ENCODE measurements at places on chromosomes 1 and 21. TPM values are rescaled to one million over a fixed set of nuclear protein-coding genes. Genes with fewer than 3 reads are reported as not detected.
A peak's percentile ranks its signal among the peaks of the same experiment; 100 is the strongest.

The DSCAM gene
- not detected for total RNA-seq

The RHEX gene
- not detected for total RNA-seq

The PLA2G2C gene
- total RNA-seq, result not detected

The PDE9A gene
- 7.7 TPM for total RNA-seq

DNA sequence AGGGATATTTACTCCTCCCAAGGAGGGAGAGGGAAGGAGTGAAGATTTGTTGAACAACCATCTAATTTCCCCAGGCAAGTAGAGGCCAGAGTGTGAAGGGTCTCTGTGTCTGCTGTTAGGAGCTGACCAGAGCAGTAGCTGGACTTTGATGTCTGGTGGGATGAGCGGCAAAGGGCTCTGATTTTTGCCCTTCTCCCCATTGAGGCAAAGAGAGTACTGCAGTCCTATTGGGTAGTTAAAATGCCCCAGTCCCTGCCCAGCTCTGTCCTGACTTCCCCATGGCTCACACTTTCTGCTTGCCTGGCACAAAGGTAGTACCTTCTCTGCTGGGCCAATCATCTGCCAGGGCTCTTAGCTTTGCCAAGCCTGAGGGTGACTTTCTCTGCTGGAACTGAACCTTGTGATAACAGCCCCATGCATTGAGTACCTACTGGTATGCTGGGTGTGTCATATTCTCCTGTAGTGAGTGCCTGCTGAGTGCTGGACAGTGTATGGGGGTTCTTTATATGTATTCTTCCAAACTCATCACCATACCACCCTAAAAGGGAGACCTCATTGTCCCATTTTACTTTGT lies 64.0 kb upstream of the SELENON start:
- peaks cover 1% of the 10 kb centered on the region for H3K36me3 ChIP-seq
- H3K27me3 ChIP-seq, result no peaks in the 10 kb centered on the region
- DNase-seq, result no peak
- H3K4me1 ChIP-seq, result peaks cover 21% of the 10 kb centered on the region

DNA sequence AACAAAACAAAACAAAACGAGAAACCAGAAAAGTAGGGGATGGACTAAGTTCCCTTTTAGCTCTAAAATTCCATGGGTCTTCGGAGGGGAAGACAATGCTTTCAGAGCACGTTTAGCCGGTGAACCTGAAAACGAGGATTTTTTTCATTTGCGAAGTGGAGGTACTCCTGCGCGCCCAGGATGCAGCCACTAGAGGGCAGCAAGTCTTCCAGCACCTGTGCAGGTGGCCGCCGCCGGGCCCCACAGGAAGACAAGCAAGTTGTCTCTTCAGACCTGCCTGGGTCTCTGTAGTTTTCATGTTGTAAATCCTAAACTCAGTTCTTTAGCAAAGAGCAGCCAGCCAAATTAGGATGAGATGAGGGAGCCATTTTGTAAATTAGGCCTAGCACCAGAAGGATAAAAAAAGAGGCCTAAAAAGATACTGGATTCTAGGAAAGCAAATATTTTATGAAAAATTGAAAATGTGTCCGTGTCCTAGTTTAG lies 17.7 kb upstream of the SNX27 start:
- no peak overlapping the region for H3K27ac ChIP-seq
- peaks cover 12% of the 10 kb centered on the region for H3K27me3 ChIP-seq
- peaks cover 5% of the 10 kb centered on the region for H3K4me1 ChIP-seq
- peak overlapping the region; percentile 59 for H3K4me3 ChIP-seq
- DNase-seq, result peak; percentile 83
- no peaks in the 10 kb centered on the region for H3K36me3 ChIP-seq

- no peak overlapping the region for H3K4me3 ChIP-seq
- H3K27me3 ChIP-seq, result peaks cover 9% of the 10 kb centered on the region
- no peaks in the 10 kb centered on the region for H3K4me1 ChIP-seq
- no peak for DNase-seq
- H3K36me3 ChIP-seq, result no peaks in the 10 kb centered on the region
Measured at GRCh38 chr1:220342853-220343252, 70.6 kb upstream of the RAB3GAP2 start.

The C1orf74 gene
- 1.7 TPM for total RNA-seq

The PDE4B gene
- total RNA-seq, result 24.6 TPM

All from activated naive CD8-positive, alpha-beta T cell treated with anti-CD3 and anti-CD28 coated beads for 36 hours (primary cell).